MCF 10A (cell line): ENCODE measurements at places on chromosomes 6 and 20. TPM values are rescaled to one million over a fixed set of nuclear protein-coding genes. Genes with fewer than 3 reads are reported as not detected.
A peak's percentile ranks its signal among the peaks of the same experiment; 100 is the strongest.

SNHG17 gene
- 83.6 and 133 TPM in 2 replicates for total RNA-seq

C20orf144 gene
- 0.12 and 0.21 TPM in 2 replicates for total RNA-seq

LTB gene
- 0.37 TPM in 1 of 2 replicates, not detected in the other for total RNA-seq

COL21A1 gene
- 1.8 and 5.4 TPM in 2 replicates for total RNA-seq

GRCh38 chr6:75419416-75419815, 74.2 kb downstream of the FILIP1 start:
- no peak for DNase-seq
- H3K4me3 ChIP-seq, result no peak overlapping the region
- no peaks in the 10 kb centered on the region for H3K36me3 ChIP-seq
- no peaks in the 10 kb centered on the region for H3K27me3 ChIP-seq
- peaks cover 6% of the 10 kb centered on the region for H3K4me1 ChIP-seq
- no peak overlapping the region for H3K27ac ChIP-seq

DNA sequence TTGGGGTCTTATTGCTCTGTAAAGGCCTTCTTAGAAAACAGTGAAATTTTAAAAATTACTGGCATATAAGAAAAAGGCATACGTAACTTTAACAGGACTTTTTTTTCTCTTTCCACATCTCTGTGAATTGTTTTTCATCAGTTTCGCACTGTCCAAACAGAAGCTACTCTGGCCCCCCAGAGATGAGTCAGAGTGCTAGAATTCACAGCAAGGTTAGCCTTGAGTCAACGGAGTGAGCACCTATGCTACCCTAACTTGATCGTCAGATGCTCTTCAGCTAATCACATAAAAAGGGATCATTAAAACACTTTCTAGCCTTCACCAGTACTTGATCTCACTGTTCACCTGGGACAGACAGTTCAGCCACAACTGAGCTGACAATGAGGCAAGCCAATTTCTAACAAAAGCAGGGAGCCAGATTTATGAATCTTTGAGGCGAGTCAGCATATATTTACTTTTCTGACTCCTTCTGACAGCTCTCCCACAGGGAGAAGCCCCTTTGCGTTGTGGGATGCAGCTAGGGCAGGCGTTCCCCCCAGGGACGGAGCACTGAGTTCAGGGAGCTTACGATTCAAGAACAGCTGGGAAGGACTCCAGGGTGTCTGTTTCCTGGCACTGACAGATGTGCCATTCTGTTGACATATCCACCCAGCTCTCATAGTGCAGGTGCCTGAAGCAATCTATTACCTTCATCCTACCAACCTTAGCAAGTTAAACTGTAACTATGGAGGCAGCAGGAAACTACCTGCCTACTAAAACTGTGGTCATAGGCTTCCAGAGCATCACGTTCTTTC, 46.4 kb upstream of the SPDEF start:
- H3K27me3 ChIP-seq, result no peaks in the 10 kb centered on the region
- no peak overlapping the region for H3K27ac ChIP-seq
- no peak for DNase-seq
- H3K4me3 ChIP-seq, result no peak overlapping the region
- peaks cover 27% of the 10 kb centered on the region for H3K4me1 ChIP-seq

- H3K27ac ChIP-seq, result no peak overlapping the region
- H3K27me3 ChIP-seq, result no peaks in the 10 kb centered on the region
- no peak overlapping the region for H3K4me3 ChIP-seq
- no peaks in the 10 kb centered on the region for H3K36me3 ChIP-seq
- H3K4me1 ChIP-seq, result no peaks in the 10 kb centered on the region
- DNase-seq, result no peak
Observed at GRCh38 chr6:148790404-148790803, 43.6 kb downstream of the UST start.

GRCh38 chr6:127637830-127638409, 60.9 kb downstream of the C6orf58 start:
- peaks cover 6% of the 10 kb centered on the region for H3K4me1 ChIP-seq
- DNase-seq, result peak; percentile 5
- no peaks in the 10 kb centered on the region for H3K36me3 ChIP-seq
- no peak overlapping the region for H3K4me3 ChIP-seq

DNA sequence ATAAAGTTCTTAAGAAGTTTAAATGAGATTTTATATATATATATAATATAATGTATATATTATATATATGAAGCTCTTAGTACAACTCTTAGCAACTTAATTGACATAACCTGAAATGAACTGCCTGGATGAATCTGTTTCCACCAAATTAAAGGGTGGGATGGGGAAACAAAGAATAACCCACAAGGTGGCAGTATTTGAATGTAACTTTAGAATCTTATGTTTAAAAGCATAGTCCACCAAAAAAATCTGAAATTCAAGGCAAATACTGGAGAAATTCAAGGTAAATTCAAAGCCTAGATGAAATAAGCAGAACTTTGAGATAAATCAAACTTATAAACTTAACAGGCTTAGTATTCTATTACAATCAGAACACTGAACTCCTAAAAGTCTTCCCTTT, 4.4 kb upstream of the IBTK start:
- H3K27me3 ChIP-seq, result no peaks in the 10 kb centered on the region
- peak; percentile 40 for DNase-seq
- no peaks in the 10 kb centered on the region for H3K36me3 ChIP-seq
- H3K4me3 ChIP-seq, result no peak overlapping the region
- no peak overlapping the region for H3K27ac ChIP-seq

- H3K4me3 ChIP-seq, result no peak overlapping the region
- peaks cover 1% of the 10 kb centered on the region for H3K4me1 ChIP-seq
- H3K36me3 ChIP-seq, result peaks cover 2% of the 10 kb centered on the region
- DNase-seq, result no peak
Observed at GRCh38 chr20:5829241-5829809, 79.1 kb downstream of the SHLD1 start.

- no peak for DNase-seq
- no peaks in the 10 kb centered on the region for H3K27me3 ChIP-seq
- no peaks in the 10 kb centered on the region for H3K36me3 ChIP-seq
- no peak overlapping the region for H3K27ac ChIP-seq
- peaks cover 32% of the 10 kb centered on the region for H3K4me1 ChIP-seq
- no peak overlapping the region for H3K4me3 ChIP-seq
Observed at GRCh38 chr6:15368186-15368585, 122.3 kb downstream of the JARID2 start.

GRCh38 chr20:56952258-56953047, 314.0 kb downstream of the BMP7 start:
- DNase-seq, result no peak
- no peaks in the 10 kb centered on the region for H3K4me1 ChIP-seq
- H3K27ac ChIP-seq, result no peak overlapping the region
- H3K4me3 ChIP-seq, result no peak overlapping the region

DNA sequence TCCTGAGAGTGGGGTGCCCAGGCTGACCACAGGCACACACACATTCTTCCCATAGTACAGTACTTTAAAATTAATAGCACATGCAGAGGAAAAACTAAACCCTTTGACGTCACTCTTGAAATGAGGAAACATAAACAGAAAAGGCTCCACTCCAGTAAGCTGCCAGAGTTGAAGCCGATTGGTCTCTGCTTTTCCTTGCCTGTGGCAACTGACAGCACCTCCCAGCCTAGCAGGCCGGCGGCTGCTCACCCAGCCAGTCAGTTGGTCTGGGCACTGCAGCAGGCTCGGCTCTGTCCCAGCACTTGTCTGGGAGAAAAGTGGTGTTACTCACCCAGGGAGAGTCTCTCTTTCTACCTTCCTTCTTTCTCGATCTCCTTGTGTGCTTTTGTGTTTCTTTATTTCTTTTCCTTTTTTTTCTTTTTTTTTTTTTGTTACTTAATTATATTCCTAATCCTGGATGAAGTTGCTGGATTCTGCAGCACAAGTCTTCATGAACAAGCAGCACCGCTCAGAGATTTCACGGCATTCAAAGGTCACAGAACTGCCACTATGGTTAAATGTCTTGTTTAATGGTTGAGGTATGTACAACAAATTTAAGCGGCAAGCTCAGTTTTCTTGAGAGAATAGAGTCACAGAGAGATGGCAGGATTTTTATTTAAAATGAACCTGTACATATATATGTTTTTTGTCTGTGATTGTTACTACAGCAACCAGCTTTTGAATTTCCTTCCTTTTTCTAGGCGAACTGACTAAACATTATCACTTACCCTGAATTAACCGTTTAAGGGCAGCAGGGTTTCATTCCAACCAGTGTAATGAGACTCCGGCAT, at the start of gene PDE7B:
TSS of gene PDE7B (plus strand) at position 260 of the 830 bp plus-strand sequence.
- no peaks in the 10 kb centered on the region for H3K27me3 ChIP-seq
- no peaks in the 10 kb centered on the region for H3K36me3 ChIP-seq
- peaks cover 15% of the 10 kb centered on the region for H3K4me1 ChIP-seq

GRCh38 chr6:37177077-37177934, 7.4 kb downstream of the PIM1 start:
- peaks cover 31% of the 10 kb centered on the region for H3K36me3 ChIP-seq
- no peak overlapping the region for H3K4me3 ChIP-seq
- peaks cover 2% of the 10 kb centered on the region for H3K4me1 ChIP-seq

DNA sequence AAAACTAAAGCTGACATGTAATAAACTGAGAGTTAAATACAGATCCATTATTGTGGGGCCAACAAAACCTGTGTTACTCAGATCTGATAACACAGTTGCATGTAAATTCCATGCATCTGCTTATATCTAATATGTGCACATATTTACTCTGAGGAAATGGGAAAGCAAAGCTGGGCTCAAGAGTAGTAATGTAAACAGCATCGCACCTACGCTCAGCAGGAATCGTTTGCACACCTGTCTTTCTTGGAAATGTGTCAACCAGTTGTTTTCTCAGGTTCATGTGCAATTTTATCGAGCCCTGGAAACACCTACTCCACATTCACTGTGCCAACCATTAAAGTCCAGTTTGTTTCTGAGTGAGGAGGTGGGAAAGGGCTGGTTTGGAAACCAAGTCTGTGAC, 80.3 kb upstream of the CNKSR3 start:
- no peak overlapping the region for H3K4me3 ChIP-seq
- H3K4me1 ChIP-seq, result peaks cover 6% of the 10 kb centered on the region
- no peaks in the 10 kb centered on the region for H3K27me3 ChIP-seq
- no peak for DNase-seq
- no peaks in the 10 kb centered on the region for H3K36me3 ChIP-seq
- H3K27ac ChIP-seq, result no peak overlapping the region

DNA sequence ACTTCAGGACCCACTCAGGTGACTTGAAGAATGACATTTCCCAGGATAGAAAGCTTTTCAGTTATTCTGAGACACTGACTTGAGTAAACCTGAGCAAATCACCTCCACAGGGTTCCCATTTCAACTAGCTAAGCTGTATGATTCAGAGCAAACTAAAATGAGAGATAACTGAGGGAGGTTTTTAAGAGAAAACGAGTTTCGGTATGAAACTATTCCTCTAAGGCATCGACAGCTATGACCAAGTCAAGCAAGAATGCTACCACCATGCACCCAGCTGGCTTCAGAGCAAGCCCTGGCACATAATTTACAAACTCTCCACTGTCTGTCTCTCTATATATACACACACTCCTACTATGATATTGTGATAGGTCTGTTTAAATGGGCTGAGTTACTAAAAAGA, 75.4 kb downstream of the PERP start:
- H3K4me3 ChIP-seq, result peak overlapping the region; percentile 55
- peaks cover 6% of the 10 kb centered on the region for H3K36me3 ChIP-seq
- H3K4me1 ChIP-seq, result peaks cover 62% of the 10 kb centered on the region

DNA sequence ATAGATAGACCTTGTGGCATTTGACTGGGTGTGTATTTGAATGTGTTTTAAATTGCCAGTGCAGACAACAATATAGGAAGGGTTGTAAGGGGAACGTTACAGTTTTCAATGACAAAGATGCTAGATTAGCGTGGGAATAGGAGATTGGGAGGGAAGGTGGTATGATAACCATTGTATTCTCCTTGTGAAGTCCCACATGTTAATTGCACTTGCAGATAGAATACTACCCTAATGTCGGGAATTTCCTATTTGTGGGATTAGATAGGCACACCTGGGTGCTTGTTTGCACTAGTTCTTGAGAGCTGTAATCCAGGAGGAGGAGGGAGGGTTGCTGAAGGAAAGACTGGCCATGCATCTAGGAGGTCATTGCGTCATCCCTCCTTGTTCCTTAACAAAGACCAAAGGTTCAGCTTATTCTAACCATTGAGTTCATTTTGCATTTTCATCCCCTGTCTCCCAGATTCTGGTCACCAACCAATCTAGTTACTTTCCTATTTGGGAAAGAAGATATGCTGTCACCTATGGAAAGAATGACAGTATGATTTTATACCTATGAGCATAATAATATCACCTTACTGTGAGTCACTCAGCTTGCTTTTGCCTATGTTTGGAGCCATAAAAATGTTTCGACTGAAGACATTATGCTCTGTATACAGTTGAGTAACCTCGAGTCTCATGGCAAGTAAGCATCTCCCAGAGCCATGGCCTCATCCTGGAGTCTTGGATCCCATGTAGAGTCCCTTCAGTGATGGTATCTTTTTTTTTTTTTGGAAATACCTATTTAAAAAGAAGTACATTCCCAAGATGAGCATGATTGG, 201.5 kb downstream of the DTNBP1 start:
- H3K27ac ChIP-seq, result no peak overlapping the region
- no peak overlapping the region for H3K4me3 ChIP-seq
- no peak for DNase-seq

DNA sequence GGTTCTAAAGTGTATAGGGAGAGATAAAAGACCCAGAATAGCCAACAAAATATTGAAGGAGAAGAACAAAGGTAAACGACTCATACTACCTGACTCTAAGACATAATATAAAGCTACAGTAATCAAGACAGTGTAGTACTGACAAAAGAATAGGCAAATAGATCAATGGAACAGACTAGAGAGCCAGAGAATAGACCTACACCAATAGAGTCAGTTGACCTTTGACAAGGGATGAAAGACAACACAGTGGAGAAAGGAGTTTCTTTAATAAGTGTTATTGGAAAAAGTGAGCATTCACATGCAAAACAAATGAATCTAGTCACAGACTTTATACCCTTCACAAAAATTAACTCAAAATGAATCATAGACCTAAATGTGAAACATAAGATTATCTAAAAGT, 96.4 kb downstream of the ISM1 start:
- H3K27me3 ChIP-seq, result no peaks in the 10 kb centered on the region
- no peak overlapping the region for H3K27ac ChIP-seq
- H3K4me1 ChIP-seq, result no peaks in the 10 kb centered on the region

DNA sequence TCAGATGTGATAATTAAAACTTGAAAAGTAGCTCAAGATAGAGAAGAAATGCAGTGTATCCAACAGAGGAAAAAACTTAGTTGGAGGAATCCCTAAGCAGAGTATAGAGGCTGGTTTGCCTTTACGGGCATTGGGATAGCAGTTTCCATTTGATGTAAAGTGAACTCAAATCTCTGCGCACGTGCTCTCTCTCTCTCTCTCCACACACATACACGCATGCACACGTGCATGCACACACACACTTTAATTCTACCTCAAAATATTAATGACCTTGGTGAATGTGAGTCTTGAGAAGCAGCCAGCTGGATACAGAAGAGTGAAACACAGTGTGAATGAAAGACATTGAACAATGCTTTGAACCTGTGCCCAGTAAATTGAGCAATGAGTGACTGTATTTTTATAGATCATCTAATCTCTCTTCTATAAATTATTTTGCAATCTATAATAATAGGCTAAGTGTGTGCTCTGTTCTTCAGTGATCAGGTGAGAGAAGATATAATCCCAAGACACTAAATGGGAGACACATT, 247.7 kb upstream of the FAM83B start:
- H3K27me3 ChIP-seq, result no peaks in the 10 kb centered on the region
- DNase-seq, result peak; percentile 85
- no peak overlapping the region for H3K27ac ChIP-seq
